ENCODE measurements at places on chromosomes 12 and 14.

GRCh38 chr12:54934419-54934818, 50.1 kb downstream of the TESPA1 start:
- no peak for DNase-seq

- DNase-seq, result no peak
Observed at GRCh38 chr12:2627835-2628191, 167.0 kb upstream of the FKBP4 start.

GRCh38 chr14:51458563-51458955, 193.2 kb upstream of the FRMD6 start:
- DNase-seq, result peak; percentile 77

DNA sequence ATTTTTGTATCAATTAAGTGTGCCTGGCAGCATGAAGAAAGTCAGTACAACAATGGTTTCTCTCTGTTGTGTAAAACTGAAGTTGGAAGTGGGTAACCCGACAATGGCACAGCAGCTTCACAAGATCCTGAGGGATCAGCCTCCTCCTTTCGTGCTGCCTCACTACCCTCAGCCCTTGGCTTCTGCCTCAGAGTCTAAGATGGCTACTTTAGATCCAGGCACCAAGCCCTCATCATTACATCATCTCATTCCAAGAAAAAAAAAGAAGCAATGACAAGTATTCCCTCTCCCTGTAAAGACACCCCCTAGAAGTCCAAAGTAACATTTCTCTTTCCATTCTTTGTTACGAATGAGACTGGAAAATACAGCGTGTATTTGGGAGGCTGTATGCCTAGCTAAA, 92.6 kb downstream of the DNAI7 start:
- DNase-seq, result no peak

GRCh38 chr12:87678453-87678852, 350.7 kb downstream of the C12orf50 start:
- no peak for DNase-seq

GRCh38 chr14:55440385-55440784, at the start of gene TBPL2:
Gene TBPL2, minus strand, starts transcription at chr14:55440616. Its CDS starts 167 bp downstream, at chr14:55440449.
- no peak for DNase-seq

DNA sequence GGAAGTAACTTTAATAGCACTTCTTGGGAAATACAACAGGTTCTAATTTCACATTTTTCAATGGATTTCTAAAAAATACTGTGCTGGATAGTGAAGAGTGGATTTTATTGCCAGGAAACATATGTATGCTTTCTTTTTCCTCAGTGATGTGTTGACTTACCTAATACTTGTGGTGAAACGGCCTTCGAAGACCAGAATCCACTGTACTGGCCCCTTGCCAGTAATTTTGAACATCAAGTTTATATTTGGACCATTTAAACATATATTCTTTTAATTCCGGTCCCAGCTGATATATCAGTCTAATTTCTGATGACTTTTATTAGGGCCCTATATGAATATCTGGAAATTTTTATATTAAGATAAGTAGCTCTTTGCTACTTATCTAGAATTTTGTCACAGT, 1.8 kb downstream of the MSRB3 start:
- no peak for DNase-seq

DNA sequence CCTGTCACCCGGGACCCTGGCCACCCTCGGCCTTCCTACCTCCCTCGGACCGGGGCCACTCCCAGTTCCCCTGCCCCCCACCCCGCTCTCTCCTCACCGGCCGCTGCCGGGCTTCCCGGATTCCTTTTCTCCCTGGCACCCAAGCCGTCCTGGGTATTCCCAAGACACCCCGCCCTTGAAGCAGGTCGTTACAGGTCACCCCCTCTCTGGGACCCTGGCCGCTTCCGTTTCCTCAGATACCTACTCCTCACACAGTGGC, 493 bp downstream of the NUMB start:
- no peak for DNase-seq

DNA sequence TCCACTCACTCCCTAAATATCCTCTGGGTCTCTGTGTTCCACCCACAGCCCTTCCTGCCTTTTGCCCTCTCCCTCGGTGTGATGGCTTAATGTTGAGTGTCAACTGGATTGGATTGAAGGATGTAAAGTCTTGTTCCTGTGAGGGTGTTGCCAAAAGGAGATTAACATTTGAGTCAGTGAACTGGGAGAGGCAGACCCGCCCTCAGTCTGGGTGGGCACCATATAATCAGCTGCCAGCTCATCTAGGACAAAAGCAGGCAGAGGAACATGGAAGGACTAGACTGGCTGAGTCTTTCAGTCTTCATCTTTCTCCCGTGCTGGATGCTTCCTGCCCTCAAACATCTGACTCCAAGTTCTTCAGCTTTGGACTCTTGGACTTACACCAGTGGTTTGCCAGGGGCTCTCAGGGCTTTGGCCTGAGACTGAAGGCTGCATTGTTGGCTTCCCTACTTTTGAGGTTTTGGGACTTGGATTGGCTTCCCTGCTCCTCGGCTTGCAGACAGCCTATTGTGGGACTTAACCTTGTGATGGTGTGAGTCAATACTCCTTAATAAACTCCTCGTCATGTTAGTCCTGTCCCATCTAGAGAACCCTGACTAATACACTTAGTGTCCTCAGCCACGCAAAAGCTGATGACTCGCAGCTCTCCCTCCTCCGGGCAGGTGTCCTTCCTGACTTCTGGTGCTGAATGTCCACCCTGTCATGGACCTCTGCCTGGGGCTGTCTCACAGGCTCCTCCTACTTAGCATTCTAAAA, 5.9 kb downstream of the DGLUCY start:
- DNase-seq, result peak; percentile 97

DNA sequence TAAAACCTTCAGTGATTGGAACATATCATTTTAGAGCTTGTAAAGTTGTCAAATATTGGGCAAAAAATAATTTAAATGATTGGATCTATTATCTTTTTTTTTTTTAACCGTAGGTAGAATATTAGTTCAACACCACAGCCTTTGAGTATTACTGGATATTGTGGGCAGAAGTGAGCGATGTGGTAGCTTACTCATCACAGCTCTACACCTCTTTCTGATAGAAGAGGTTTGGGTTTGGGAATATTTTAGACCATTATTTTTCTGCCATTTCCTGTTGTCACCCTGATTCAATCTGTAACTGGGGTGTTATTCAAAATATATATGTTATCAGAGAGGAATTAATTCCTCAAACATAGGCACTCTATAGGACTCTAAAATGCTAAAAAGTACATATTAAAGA, 34.8 kb upstream of the SLC38A2 start:
- DNase-seq, result no peak

DNA sequence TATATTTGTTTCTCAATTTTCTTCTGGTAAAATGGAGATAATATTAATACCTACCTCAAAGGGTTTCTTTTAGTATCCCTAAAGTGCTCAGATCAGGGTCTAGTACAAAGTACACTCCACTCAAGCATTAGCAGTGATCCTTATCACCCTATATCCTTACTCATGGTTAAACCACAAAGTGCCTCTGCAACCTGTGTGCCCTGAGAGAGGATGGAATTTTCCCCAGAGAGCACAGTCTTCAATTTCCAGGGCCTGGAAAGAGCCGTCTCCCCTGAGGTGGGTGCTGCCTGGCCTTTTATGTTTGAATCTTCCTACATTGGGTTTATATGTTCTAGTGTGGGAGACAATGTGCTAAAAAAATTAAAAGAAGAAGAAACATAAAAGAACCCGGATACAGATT, 183.1 kb upstream of the FBXO33 start:
- DNase-seq, result no peak

DNA sequence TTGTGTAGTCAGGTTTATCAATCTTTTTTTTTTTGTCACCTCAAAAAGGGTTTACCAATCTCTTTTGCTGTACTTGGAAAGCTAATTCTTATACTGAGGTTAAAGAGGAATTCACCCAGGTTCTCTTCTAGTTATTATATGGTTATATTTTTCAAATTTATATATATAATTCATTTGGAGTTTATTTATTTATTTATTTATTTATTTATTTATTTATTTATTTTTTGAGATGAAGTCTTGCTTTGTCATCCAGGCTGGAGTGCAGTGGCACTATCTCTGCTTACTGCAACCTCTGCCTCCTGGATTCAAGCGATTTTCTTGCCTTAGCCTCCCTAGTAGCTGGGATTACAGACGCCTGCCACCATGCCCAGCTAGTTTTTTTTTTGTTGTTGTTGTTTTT, 73.8 kb downstream of the GPR135 start:
- DNase-seq, result no peak

GRCh38 chr14:81301371-81301770, 80.6 kb upstream of the GTF2A1 start:
- DNase-seq, result no peak

DNA sequence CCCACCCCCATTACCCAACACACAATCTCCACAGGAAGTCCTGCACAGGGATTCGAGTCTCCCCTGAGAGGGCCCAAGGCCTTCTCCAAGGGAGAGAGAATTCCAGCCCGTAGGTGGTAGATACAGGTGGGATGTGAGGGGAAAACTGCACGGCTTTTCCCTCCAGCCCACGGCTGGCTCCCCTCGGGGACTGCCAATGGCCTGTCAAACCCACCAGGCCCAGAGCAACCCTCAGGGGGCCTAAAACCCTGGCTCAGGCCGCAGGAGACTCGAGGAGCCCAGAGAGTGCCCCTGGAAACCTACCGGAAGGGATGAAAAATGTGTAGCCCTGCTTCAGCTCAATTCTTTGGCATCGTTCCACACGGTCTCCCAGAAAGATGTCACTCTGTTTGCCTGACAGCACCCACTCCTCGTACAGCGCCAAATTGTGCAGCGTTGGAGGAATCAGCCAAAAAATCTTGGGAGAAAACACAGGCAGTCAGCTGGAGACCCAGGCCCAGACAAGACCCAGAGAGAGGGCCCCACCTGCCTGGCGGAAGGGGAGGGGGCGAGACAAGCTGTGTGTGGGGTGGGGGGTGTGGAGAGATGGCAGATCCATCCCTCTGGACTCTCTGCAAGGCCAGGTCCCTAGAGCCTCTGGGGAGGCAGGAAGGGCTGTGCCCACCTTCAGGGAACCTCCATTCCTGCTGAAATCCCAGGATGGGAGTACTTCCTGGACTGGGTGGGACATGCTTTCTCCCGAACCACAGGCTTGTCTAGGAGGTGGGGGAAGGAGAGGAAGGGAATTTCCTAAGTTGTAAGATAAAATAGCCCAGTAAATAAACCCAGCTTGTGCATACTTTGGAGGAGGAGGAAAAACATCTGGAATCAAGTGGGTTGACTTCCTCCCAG, 48.1 kb downstream of the KDM2B start:
- DNase-seq, result no peak

DNA sequence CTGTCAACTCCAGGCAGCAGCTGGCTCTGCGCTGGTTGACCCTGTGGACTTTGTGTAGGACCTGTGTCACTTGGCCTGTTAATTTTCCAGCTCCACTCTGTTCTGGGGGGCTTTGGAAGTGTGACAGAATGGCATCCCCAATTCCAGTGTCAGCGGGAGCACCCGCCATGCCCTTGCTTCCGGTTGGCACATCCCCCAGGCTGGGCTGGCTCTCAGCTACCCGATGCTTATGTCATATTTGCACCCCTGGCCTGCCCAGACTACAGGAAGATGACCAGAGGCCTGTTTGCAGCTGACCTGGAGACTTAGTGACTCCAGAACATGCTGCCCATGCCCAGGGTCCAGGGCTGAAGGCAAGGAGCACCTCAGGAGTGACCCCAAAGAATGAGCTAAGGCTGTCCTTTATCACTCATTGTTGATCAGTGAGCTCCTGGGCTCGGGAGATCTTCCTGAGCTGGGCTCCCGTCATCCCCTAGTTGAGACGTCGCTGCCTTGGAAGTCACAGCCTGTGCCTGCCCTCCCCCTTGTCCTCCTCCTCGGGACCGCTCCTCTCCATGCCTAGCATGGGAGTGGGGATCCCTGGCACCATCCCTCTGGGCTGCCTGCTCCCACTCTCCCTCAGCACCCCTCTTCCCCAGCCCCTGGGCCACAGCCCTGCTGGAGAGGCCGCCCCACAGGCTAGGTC, 163.4 kb upstream of the RTL1 start:
- no peak for DNase-seq

DNA sequence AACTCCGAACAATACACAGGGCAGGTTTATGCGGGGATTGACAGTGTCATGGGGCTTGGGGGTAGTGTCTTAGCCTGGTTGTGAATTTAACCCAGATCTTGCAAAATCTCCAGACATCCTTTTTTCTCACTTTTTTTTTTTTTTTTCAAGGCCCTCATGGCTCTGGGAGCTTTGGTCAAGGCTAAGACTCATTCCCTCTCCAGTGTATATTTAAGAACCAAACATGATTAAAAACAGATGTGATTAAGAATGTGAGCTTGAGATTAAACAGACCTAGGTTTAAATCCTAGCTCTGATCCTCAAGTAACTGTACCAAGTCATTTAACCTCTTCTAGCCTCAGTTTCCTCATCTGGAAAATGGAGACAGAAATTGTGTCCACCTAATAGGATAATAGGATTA, 151.7 kb upstream of the FUT8 start:
- no peak for DNase-seq
